ENCODE measurements at places on chromosomes 5 and 9.

GRCh38 chr9:109316207-109316640, 4.6 kb downstream of the EPB41L4B start:
- no peak for DNase-seq

DNA sequence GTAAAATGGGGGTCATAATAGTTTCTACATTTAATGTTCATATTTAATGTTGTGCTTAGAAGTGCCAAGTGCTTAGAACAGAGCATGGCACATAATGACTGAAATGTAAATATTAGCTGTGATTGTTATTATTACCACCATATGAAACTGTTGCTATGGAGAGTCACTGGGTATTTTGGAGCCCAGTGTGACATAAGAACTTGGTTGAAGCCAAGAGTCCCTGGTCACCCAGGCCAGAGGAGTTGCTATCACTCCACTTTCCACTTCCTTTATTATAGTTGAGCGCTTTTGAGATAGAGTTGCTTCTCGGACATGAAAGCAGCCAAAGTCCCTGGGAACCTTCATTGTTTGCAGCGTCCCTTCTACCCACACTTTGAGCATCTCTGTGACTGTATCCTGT, 77.1 kb downstream of the MAP1B start:
- no peak for DNase-seq

- DNase-seq = no peak
Measured at GRCh38 chr5:79285833-79286232, 49.9 kb downstream of the JMY start.

GRCh38 chr5:31385774-31386537, 145.9 kb downstream of the DROSHA start:
- DNase-seq = no peak

DNA sequence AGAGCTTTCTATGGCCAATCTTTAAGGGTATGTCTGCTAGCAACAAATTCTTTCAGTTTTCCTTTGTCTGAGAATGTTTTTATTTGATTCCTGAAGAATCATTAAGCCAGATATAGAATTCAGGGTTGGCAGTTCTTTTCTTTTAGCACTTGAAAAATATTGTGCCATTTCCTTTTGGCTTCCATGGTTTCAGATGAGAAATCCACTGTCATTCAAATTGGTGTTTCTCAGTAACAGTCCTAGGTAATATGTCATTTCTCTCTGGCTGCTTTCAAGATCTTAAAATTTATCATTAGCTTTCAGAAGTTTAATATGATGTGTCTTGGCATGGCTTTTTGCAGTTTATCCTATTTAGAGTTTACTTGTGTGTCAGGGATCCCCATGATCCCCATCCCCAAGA, 67.7 kb downstream of the TEX10 start:
- DNase-seq = no peak

- no peak for DNase-seq
Measured at GRCh38 chr9:133304477-133305377, 29.7 kb upstream of the ABO start.

DNA sequence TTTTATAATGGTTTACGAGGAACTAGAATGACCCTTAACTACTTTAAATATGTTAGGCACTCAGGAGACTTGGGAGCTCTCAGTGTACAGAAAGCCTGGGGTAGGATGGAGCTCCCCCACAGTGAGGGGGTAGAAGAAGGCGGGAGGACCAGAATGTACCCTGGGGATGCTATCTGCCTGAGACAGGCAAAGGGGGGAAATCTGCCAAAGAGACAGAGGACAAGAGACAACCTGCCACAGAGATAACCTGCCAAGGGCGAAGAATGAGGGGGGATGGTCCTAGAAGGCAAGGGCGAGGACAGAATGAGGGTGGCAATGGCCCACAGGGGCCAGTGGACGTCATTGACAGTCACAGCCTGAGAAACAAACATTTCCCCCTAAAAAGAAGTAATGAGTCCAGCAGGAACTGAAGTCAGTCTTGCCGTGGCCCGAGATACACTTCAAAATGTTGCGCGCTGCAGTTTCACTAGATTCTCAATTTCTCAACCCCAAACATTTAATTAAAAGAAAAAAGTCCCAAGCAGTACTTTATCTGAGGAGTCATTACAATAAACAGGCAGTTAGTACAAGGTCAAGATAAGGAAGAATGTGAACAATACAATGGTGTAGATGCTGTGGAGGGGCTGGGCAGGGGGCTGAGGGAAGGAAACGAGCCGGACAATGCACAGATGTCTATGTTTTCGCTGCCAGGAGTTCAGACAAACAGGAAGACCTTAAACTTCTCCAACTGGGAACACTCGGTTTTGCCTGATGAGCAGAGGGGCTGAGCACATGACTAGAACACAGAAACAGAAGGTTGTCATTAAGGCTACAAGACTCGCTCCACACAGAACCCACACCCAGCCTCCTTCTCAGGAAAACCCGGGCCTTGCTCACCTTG, 125.0 kb downstream of the LHFPL2 start:
- no peak for DNase-seq

GRCh38 chr5:115940080-115940810, 22.0 kb upstream of the LVRN start:
- DNase-seq = no peak

DNA sequence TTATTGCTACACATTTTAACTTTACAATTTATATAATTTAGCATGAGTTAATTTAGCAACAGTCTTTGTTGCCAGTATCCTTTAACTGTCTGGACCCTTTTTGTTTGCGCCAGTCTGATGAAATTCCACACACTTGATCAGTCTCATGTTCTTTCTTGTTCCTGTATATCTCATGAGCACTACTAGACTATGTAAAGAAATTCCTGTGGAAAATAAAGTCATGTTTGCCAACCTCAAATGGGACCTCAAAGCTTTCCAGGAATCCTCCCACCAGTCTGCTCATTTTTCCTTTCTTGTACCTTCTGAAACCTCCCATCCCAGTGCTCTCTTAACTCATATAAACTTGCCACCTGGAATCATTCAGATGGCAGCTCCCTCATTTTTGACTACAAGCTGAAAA, 8.0 kb downstream of the DMXL1 start:
- no peak for DNase-seq

DNA sequence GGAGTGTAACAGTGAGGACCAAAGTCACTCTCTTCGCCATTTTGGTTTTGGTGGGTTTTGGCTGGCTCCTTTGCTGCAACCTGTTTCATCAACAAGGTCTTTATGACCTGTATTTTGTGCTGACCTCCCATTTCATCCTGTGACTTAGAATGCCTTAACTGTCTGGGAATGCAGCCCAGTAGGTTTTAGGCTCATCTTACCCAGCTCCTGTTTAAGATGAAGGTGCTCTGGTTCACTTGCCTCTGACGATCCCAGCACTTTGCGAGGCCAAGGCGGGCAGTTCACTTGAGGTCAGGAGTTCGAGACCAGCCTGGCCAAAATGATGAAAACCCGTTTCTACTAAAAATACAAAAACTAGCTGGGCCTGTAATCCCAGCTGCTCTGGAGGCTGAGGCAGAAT, 1.8 kb upstream of the CKS2 start:
- no peak for DNase-seq

DNA sequence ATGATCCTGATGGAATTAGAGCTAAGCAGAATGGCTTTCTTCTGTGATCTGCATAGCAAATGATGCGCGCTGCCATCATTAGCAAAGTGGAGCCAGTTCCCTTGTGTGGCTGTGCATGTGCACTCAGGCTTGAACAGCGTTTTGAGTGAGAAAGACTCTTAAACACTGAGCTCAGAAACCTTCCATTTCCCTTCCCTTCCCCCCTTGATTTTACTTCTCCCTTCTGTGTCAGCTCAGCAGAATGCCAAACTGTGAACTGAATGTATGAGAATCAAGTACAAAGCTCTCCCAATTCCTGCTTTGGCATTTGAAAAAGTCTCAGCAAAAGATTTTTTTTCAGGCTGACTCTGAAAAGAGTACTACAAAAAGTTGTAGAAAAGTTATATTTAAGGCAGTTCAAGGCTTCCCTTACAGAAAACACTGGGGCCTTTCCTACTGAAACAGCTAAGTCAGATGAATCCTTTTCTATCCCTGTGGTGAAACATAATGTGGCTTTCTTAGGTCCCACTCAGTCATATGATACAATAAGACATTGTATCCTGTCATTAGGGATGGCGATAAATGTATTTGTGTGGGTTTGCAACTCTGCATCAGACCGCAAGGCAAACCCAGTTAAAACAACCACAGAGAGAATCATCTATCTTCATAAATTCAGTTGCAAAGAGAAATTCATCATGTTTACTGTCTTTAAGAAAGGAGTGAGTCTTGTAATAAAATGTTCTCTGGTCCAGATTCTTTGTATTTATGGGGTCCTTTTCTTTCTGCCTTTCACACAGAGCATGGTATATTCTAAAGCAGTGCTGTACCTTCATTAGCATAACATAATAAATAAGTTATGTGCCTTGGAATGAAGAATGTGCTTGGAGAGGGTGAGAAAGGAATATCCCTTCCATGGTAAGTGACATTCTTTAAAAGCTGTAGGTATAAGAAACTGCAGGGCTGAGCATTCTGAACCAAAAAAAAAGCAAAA, 222.6 kb downstream of the CAAP1 start:
- peak; percentile 10 for DNase-seq

DNA sequence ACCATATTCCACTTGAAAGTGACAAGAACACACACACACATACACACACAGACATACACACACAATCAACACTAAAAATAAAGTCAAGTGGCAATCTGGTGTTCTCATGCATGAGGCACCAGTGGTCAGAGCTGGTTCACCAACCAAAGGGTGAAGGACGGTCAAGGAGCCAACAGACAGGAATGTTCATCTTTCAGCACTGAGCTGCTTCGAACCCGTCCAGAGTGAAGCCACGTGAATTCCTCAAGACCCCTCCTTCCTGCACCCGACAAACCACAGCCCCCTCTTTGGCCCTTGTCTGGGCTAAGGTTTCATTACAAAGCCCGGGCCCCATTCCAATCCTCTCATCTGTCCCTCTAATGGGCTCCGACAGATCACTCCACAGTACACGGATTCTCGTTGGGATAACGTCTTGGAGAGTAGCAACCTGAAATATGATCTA, 84.5 kb upstream of the SMIM23 start:
- DNase-seq = no peak

DNA sequence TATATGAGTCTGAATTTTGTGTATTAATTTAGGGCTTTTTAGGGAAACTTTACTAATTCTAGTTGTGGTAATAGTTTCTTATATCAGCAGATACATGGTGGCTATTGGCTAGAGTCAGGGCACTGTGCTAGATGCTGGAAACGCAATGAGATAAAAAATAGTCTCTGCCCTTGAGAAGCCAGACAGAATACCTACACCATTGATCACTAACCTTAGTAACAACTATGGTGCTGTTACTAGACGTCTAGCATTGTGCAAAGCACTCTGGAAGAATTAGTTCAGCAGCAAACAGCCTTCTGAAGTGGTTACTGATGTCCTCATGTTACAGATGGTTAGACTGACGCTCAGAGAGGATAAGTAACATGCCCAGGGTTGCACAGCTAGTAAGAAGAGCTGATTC, 61.8 kb downstream of the GDA start:
- DNase-seq = no peak

- DNase-seq = no peak
Measured at GRCh38 chr9:23537192-23538066, 288.6 kb downstream of the ELAVL2 start.

- DNase-seq = no peak
Measured at GRCh38 chr9:127637322-127637847, 25.3 kb downstream of the STXBP1 start.

DNA sequence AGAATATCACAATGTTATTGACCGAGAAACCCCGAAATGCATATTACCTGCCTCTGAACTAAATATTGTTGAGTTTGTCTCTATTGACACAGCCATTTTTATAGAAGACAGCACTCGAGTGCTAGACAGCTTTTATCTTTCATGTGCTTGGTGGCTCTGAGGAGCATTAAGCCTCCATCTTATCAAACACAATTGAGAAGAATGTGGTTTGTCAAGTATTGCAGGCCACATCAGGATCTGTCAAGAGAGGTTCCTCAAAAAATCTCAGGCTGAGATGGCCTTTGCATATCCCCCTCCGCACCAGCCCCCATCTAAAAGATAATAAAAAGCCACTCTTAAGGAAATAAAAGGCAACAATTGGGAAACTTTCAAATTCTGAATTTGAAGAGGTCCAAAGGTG, 284.8 kb downstream of the DENND1A start:
- no peak for DNase-seq

DNA sequence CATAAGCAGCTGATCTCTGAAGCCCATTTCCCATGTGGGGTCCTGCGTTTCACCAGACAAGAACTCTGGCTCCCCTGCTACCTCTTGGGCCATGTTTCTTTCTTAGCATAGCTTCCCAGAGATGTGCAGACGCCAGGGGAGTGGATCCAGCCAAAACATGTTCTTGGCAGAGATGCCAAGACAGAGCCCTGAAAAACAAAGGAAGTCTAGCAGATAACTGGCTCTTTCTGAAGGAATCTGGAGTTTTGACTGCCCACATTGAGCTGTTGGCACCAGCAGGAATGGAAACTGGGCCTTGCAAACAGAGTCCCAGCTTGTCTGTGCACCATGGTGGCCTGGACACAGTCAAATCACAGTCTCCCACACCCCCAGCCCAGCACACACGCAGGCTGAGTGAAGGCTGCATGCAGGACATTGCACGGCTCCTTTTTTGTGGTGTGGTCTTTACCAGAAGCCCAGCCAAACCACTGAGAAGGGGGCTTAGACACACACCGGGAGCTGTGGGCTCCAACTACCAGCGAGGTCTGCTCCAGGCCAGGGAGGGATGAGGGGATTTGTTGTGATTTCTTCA, 114.7 kb downstream of the SNX18 start:
- DNase-seq = no peak

GRCh38 chr5:141839015-141839513, 39.1 kb downstream of the PCDH1 start:
- no peak for DNase-seq

DNA sequence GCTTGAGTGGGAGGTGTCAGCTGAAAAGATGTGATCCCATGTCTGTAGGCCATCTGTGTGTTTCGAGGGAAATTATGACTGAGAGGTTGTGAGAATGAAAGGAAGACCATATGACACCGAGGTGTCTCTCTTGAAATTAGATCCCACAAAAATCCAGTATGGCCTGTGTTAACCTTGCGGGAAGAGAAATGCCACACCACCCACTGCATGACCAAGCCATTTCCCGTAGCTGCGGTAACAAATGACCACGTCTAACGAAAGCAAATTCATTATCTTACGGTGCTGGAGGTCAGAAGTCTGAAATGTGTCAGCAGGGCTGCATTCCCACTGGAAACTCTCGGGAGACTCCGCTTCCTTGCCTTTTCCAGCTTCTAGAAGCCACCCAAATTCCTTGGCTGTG, 11.6 kb downstream of the C9orf57 start:
- no peak for DNase-seq

DNA sequence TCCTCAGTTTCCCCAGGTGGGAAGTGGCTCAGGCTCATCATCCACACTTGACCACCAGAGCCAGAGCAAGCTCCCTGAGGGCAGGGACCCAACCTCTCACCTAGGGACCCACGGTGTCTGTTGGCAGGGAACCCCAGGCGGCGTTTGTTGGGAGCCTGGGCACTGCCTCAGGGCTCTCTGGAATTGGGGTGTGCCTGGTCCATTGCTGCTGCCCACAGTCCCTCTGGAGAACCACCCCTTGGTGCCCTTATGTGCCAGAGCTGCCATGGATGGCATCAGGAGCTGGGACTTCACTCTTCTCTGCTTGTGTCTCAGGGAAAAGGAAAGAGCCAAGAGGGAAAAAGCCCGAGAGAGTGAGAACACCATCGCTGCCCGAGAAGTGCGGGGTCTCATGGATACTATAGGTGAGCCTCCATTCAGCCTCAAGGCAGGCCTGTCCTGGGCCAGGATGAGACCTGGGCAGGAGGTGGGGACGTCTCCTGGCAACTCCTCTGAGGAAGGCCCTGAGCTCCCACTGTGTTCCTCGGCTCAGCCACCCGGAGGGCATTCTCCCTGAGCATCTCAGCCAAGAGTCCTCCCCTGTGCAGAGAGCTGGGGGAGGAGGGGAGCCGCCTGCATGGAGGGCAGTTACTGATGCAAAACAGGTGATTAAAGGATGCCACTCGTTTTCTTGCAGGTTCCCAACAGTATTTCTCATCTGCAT, 4.5 kb downstream of the CCDC180 start:
- no peak for DNase-seq

Data from kidney glomerular epithelial cell (primary cell).